Neural progenitor cell (in vitro differentiated cells): ENCODE measurements at places on chromosomes 4 and X. TPM values are rescaled to one million over a fixed set of nuclear protein-coding genes. Genes with fewer than 3 reads are reported as not detected.

- no peak for DNase-seq
Measured at GRCh38 chr4:182640932-182641331, 276.3 kb downstream of the DCTD start.

GRCh38 chr4:125389713-125390112 lies 75.0 kb downstream of the FAT4 start:
- no peak for DNase-seq

HSFX4 gene
- not detected in 2 replicates for total RNA-seq

JCHAIN gene
- total RNA-seq: 0.09 TPM in 1 of 2 replicates, not detected in the other

GRCh38 chr4:5710961-5711478 lies at the start of gene EVC:
EVC (plus strand) TSS chr4:5711201; CDS start chr4:5711381, 180 bp downstream.
- peak; percentile 85 for DNase-seq

TMPRSS11F gene
- total RNA-seq: not detected in 2 replicates

GRCh38 chr4:15003401-15003890 lies 1.2 kb downstream of the CPEB2 start:
- peak; percentile 63 for DNase-seq

TLR10 gene
- total RNA-seq: not detected in 2 replicates

DNA sequence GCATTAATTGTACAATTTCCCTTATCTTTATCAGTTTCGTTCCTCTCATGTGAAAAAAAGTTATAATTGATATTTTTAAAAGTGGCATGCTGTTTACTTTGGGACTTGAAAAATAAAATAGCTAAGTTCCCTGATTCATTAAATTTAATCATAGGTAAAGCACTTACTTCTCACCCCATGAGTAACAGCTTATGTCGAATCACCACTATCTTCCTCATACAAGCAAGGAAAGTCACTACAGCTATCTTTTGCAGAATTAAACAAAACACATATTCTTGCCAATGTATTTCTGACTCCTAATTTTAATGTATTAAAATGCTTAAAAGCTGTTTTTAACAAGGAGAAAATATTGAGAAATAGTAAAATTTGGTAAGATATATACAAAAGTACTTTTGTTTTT lies 832.4 kb upstream of the PCDH10 start:
- DNase-seq: no peak

- DNase-seq: no peak
Measured at GRCh38 chrX:9188117-9188516, 154.2 kb upstream of the FAM9B start.
